ENCODE measurements at places on chromosomes 1 and 21. TPM values are rescaled to one million over a fixed set of nuclear protein-coding genes. Genes with fewer than 3 reads are reported as not detected.

The NSUN4 gene
- 14.0 TPM for total RNA-seq

The FOXD3 gene
- 0.22 TPM for total RNA-seq

The TTC22 gene
- total RNA-seq: 0.12 TPM

The LRRC7 gene
- total RNA-seq: 4.1 TPM

The TAS1R1 gene
- not detected for total RNA-seq

The SLAMF7 gene
- total RNA-seq: 0.27 TPM

The CA6 gene
- not detected for total RNA-seq

- peak; percentile 78 for DNase-seq
- peak overlapping the region; percentile 16 for H3K4me3 ChIP-seq
- H3K36me3 ChIP-seq: no peaks in the 10 kb centered on the region
- peaks cover 28% of the 10 kb centered on the region for H3K4me1 ChIP-seq
- no peaks in the 10 kb centered on the region for H3K27me3 ChIP-seq
Measured at GRCh38 chr1:234997896-234998741, 130.5 kb downstream of the TOMM20 start.

GRCh38 chr1:167263819-167264464, 43.3 kb downstream of the POU2F1 start:
- no peaks in the 10 kb centered on the region for H3K36me3 ChIP-seq
- H3K27ac ChIP-seq: no peak overlapping the region
- peaks cover 49% of the 10 kb centered on the region for H3K4me1 ChIP-seq
- H3K27me3 ChIP-seq: no peaks in the 10 kb centered on the region

DNA sequence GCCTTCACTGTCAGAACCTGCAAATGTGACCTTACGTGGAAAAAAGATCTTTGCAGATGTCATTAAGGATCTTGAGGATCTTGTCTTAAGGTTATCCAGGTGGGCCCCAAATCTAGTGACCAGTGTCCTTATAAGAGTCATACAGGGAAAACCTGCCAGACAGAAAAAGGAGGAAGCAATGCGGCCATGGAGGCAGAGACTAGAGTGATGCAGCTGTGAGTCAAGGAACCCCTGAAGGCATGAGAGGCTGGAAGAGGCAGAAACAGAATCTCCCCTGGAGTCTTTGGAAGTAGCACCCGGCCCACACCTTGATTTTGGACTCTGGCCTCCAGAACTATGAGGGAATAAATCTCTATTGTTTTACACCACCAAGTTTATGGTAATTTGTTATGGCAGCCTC, 36.5 kb upstream of the DNASE2B start:
- H3K27ac ChIP-seq: no peak overlapping the region
- no peak overlapping the region for H3K4me3 ChIP-seq
- DNase-seq: no peak
- H3K4me1 ChIP-seq: no peaks in the 10 kb centered on the region

DNA sequence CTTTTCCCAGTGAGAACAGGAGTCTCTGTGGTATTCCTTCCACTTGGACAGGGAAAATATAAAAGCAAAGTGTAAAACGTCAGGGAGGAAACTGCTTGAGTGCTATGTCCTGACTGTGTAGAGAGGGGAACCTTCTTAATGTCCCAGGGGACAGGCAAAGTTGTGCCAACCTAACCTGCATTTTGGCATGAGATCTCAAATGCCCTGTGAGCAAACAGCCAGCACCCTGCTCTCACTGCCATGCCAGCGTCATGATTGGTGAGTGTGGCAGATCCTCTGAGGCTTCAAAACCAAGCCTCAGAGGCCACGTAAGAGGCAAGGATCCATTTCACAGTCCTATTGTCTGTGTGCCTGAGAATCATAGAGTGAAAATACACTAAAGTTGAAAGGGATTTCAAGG, 49.7 kb upstream of the RAP1A start:
- peaks cover 8% of the 10 kb centered on the region for H3K4me1 ChIP-seq
- no peaks in the 10 kb centered on the region for H3K36me3 ChIP-seq
- DNase-seq: no peak
- no peak overlapping the region for H3K27ac ChIP-seq

- H3K27me3 ChIP-seq: no peaks in the 10 kb centered on the region
- no peak overlapping the region for H3K27ac ChIP-seq
- DNase-seq: no peak
- no peak overlapping the region for H3K4me3 ChIP-seq
- no peaks in the 10 kb centered on the region for H3K36me3 ChIP-seq
Measured at GRCh38 chr1:107900090-107900945, 64.7 kb downstream of the VAV3 start.

DNA sequence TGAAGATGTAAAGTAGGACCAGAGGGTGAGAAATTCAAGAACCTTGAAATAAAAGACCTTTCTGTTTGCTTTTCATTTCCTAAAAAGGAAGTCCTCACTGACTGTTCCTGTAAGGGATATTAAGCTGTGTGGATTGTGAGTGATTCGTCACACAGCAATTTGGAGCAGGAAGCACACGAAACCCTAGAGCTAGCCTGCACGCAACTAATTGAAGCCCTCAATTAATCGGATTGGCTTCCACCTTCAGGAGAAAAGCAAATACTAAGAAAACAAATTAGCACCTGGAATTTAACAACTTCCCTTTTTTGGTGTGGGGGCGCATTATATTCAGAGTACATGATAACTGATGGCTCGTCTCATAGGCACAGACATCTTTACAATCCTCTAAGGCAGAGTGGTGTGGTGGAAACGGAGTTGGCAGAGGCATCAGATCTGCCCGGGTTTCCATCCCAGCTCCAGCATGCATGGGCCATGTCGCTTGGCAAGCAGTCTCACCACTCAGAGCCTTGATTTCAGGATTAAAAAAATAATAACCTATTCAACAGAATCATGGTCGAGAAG, 95.2 kb downstream of the KCNJ15 start:
- no peaks in the 10 kb centered on the region for H3K4me1 ChIP-seq
- DNase-seq: no peak
- no peak overlapping the region for H3K27ac ChIP-seq
- H3K27me3 ChIP-seq: no peaks in the 10 kb centered on the region
- H3K36me3 ChIP-seq: no peaks in the 10 kb centered on the region

DNA sequence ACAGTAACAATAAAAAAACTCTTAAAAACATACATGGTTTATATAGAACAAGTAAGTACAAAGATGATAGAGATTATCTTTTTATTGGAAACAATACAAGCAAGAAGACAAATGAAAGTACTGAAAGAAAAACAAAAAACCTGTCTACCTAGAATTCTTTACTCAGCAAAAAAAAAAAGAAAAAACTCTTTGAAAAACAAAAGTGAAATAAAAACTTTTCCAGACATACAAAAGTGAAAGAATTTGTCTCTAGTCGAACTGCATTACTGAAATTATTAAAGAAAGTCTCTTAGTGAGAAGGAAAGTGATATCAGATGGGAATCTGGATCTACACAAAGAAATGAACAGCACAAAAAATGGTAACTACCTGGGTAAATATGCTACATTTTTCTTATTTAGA, 2.7 kb upstream of the HMCN1 start:
- H3K36me3 ChIP-seq: no peaks in the 10 kb centered on the region
- no peak for DNase-seq
- H3K27ac ChIP-seq: no peak overlapping the region
- H3K4me1 ChIP-seq: no peaks in the 10 kb centered on the region
- H3K4me3 ChIP-seq: no peak overlapping the region

- H3K4me1 ChIP-seq: no peaks in the 10 kb centered on the region
- no peak overlapping the region for H3K4me3 ChIP-seq
- no peaks in the 10 kb centered on the region for H3K36me3 ChIP-seq
- no peak for DNase-seq
Measured at GRCh38 chr1:197800379-197801110, 25.3 kb upstream of the DENND1B start.

DNA sequence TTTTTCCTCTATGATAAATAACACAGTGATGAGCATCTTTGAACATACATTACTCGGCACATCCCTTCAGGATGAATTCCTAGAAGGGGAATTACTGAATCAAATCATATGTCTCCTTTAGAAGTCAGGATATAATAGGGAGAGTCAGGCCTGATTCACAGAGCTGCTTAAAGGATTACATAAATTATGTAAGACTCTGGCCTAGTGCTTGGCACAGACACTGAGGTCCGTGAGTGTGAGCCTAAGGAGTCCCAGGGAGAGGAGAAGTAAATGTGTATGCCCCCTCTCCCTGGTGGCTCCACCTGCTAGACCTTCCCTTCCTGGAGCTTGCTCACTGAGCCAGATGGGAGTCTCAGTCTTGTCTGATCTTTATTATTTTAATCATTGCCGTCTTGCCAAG, 8.6 kb upstream of the FOXE3 start:
- H3K27ac ChIP-seq: no peak overlapping the region
- H3K27me3 ChIP-seq: no peaks in the 10 kb centered on the region

DNA sequence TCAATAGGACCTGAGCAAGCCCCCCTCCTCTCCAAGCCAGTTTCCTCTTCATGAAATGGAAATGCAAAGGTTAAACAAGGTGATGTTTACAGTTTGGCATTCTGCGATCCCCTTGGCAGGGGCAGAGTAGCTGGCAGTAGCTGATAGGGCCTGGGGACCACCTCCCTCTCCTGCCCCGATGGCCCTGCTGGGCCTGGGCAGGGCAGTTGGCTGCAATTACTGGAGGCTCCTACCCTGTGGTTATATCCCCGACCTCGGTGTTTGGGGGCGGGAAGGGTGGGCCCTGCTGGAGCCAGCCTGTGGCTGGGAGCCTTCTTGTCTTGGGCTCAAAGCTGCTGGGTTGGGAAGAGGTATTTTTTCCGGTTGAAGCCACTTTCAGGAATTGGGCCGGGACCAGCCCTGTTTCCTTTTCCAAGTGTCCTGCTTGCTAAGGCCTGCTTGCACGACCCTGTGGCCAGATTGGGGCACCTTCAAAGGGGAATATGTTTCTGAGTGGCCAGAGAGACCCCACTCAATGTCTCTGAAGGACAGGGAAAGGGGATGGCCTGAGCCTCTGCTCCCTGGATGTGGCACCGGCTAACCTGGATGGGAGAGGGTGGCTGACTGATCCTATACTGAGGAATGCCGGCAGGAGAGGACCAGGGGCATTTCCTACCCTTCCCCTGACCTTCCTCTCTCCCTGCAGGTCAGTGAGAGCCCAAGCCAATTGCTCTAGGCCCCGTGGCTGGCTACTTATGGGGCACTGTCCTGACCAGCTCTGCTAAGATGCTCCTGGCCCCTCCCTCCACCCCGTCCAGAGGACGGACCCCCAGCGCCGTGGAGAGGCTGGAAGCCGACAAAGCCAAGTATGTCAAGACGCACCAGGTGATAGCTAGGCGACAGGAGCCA, 1.9 kb downstream of the FAM110D start:
- peak overlapping the region; percentile 99 for H3K27ac ChIP-seq
- H3K4me3 ChIP-seq: peak overlapping the region; percentile 58
- no peak for DNase-seq
- H3K27me3 ChIP-seq: no peaks in the 10 kb centered on the region
- H3K4me1 ChIP-seq: peaks cover 65% of the 10 kb centered on the region

- DNase-seq: no peak
- no peaks in the 10 kb centered on the region for H3K36me3 ChIP-seq
- no peaks in the 10 kb centered on the region for H3K27me3 ChIP-seq
- no peak overlapping the region for H3K27ac ChIP-seq
- no peaks in the 10 kb centered on the region for H3K4me1 ChIP-seq
- H3K4me3 ChIP-seq: no peak overlapping the region
Measured at GRCh38 chr1:218401441-218401997, 56.4 kb downstream of the TGFB2 start.
